ENCODE measurements at places on chromosomes 4 and X.

- DNase-seq: no peak
Measured at GRCh38 chr4:42280327-42281095, 116.8 kb upstream of the SHISA3 start.

- no peak for DNase-seq
Measured at GRCh38 chr4:74464291-74464690, 19.4 kb downstream of the AREG start.

GRCh38 chr4:176752191-176752749 lies 40.5 kb downstream of the VEGFC start:
- DNase-seq: no peak

DNA sequence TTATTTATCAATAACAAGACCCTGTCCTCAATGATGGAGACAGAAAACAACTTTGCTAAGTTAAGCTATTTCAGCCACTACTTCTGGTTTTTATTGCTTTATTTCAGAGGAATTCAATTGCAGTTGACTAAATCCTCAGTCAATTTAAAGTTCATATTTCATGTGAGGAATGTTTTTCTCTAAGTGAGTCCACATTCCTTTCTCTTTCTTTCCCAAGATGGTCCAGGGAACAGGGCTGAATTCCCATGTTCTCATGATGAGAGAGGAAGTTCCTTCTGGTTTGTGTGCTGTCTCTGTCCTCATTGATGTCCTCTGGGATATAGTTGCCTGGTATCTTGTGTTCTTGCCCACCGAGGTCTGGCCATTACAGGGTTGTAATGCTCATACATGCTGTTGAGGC lies 117.2 kb downstream of the SLIT2 start:
- no peak for DNase-seq

GRCh38 chr4:105662935-105663675 lies 45.4 kb downstream of the INTS12 start:
- DNase-seq: no peak

DNA sequence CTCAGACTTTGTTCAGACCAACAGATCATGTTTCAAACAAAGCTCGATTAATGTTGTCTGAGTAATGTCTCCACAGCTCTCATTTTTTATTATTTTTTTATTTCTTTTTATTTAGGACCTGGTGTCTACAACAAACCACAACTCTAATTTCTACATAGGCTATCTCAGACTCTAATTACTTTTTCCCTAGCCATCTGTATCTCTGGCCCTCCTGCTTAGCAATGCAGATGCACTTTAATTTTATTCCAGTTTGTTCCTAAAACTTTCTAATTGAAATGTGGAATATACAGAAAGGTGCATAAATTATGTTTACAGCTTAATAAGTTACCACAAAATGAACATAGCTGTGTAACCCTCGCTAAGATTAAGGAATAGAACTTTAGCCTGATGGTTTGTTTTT lies 119.2 kb upstream of the MID1IP1 start:
- DNase-seq: no peak

DNA sequence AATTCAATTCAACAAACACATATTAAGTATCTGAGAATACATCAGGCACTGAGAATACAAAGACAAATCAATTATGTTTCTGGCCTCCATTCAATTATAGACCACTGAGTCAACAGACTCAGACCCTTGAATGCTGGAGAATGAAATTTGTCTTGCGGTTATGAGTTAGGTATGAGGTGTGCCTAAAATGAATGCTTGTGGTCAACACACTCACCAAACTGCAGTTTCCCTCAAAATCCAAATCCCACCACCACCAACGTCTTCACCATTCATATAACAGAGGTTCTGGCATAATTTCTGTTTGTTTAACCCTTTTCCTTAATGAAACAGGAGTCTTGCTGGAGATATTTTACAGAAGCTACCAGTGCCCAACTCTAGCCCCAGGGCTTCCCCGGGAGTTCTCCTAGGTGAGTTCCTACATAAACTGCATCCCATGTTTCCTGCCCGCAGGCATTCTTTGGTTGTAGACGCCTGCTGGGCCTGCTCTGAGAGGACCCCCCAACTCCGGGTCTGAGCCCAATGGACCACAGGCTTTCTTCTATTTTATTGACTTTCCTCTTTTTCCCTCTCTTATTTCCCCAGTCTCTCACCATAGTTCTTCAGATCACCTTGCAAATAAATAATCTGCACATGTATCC lies 119.2 kb downstream of the DDX53 start:
- no peak for DNase-seq

- DNase-seq: no peak
Measured at GRCh38 chrX:47629419-47630200, at the start of gene CFP. CFP (minus strand) TSS chrX:47629930; CDS start chrX:47629844, 86 bp downstream.

GRCh38 chrX:134396174-134396573 lies 63.8 kb upstream of the HPRT1 start:
- DNase-seq: no peak

DNA sequence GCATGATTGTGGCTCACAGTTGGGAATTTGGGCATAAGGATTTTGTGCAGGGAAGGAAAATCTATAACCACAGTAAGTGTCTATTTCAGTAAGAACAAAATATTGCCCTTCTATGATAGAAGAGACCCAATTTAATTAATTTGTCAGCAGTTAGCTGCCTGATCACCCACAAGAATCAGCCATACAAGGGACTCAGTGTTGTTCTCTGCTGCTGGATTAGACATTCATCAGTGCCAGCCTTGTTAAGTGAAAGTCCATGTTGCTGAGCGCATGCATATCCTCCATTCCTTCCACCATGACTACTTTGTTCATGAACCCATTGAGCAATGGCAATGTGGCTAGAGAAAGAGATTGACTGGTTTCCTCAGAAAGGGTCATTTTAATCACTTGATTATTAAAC lies 125.3 kb upstream of the PDHA2 start:
- DNase-seq: no peak

DNA sequence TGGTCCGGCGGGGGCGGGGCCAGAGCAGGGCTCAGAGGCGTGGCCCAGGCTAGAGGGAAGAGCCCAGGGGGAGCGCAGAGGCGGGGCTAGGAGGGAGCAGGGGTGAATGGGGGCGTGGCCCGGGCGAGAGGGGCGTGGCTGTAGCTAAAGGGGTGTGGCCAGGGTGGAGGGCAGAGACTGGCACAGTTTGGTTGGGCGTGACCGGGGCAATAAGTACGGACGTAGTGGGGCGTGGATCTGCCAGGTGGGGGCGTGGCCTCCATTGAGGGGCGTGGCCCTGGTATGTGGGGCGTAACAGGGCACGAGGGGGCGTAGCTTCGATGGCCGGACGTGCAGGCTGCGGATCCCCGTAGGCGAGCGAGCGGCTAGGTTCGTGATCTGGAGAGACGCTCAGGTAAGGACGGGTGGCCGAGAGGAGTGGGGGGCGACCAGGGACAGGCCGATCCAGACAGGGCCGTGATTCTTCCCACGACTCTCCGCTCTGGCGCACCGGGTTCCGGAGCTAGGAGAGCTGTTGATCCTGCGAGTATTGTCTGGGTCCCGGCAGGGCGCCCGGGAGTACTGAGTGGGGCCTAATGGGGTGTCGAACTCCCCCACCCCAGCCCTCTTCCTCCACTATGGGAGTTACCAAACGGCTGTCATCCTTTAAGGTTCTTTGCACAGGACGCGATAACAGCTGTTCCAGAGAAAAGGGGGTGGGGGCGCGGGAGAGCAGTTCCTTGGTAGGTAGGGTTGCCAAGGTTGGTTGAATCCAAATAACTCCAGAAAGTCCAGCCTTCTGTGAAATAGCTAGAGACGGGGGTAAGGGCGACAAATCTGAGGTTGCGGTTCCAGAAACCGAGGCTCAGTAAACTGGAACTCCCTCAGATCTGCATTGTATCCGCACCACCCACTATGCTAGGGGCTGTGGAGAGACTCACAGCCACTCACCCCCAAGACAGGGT lies at the start of gene CA5B:
Gene CA5B, plus strand, starts transcription at position 312 of the 944 bp plus-strand sequence. CDS start 11,754 bp downstream, outside the sequence.
- peak; percentile 81 for DNase-seq

DNA sequence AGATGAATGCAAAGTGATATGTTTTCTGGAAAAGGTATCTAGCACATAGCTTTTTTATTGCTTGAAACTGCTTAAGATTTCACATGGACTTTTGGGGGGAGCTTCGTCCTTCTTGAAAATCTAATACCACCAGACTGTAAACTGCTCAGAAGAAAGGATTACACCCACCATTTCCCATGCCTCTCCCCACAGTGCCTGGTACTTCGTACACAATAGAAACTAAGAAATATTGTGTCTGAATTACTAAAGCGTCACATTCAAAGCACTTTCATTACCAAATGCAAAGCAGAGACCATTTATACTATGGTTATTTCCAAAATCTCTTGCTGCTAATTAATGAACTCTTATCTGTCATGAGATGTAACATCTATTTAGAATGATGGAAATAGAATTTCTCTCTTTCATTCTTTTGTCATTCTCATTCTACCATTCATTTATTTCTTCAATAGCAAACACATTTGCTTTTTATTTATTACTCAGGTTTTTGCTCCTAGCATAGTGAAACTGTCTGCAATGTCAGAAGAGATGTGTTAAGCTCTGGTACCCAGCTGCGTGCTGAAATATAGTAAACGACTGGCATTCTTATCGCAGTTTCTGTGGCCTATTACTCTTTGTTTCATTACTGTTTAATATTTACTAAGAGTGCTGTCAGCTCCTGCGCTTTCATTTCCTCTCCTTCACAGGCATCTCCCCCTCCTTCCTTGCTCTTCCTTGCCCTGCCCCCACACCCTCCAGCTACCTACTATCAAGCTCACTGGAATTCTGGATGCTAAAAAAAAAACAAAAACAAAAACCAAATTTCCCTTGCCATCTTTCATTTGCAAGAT lies 51.4 kb upstream of the RAPGEF2 start:
- no peak for DNase-seq

- peak; percentile 48 for DNase-seq
Measured at GRCh38 chr4:44678094-44679041, at the start of gene GUF1. GUF1 (plus strand) TSS chr4:44678420; CDS start chr4:44678623, 203 bp downstream.

DNA sequence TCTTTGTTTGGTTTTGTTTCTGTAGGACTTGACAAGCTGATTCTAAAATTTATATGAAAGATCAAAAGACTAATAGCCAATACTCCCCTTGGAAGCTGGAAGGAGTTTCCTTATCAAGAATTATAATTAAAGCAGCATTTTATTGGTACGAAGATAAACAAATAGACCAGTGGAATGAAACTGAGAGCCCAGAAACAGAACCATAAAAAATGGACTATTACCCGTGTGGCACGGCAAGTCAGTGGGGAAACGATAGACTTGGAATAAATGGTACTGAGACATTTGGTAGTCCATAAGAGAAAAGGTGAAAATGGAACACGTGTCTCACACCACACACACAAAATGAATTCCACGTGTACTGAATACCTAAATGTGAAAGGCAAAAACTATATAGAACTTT lies 42.4 kb upstream of the CEP135 start:
- DNase-seq: no peak

GRCh38 chr4:41752081-41752836 lies 3.7 kb upstream of the PHOX2B start:
- DNase-seq: no peak

DNA sequence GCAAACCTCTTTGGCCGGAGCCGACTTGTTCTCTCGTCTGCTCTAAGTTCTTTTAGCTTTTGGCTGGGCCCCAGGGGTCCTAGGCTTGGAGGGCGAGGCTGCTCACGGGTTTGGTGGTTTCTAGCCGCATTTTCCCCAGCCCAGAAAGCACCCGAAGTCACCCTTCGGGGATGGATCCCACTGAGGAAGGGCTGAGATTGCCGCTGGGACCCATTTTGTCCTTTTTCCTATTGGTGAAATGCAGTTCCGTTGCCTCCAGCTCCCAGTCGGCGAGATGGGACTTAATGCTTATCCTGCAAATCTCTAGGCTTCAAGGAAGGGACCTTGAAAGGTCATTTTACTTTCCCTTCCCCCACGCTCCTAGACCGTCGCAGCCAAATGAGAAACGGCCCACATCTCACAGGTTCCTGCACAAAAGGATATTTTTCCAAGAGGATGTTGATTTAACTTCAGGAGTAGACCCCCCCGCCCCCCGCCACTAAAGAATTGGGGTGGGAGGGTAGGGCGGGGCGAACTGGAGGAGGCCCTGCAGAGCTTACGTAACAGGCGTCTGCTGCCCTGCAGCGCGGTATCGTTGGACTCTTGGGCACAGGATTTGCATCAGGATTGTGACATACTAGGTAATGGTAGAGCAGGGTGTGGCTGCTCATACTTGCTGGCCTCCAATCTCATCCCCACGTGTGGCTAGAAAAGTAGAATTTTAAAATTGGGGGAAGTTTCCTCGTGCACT lies 564 bp downstream of the PGK1 start:
- no peak for DNase-seq

DNA sequence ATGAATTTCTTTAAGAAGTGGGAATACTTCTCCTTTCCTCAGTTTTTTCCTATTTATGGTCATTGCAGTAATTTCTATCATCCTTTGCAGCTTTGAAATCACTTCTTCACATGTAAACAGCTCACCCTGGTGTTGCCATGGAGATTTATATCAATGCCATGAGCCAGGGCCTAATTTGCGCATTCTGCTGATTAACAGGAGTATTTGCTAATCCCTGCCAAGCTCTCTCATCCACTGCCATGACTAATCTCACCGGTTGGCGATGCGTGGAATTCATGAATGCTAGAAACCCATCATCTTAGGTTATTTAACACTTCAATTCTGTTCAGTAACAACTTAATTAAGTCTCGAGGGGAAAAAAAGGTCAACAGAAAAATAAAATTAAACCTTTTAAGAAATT lies 11.8 kb upstream of the FGF13 start:
- DNase-seq: no peak

- no peak for DNase-seq
Measured at GRCh38 chr4:12126474-12126873, 697.8 kb upstream of the HS3ST1 start.

DNA sequence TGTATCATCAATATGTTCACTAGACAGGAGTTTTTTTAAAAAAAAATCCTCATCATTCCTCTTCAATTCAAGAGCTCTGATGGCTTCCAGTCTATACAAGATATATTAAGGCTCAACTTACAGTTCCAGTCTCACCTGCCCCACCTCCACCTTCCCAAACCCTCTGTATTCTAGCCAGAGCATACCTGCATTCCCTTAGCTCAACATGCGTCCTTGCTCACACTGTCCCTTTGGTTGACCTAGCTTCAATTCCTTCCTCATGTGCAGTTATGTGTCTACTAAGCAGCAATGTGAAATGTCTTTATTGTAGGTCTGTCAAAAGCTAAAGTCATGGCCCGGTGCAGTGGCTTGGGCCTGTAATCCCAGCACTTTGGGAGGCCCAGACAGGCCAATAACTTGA lies 10.8 kb downstream of the DHX15 start:
- DNase-seq: no peak

GRCh38 chrX:78024349-78025059 lies 55.1 kb upstream of the PGAM4 start:
- peak; percentile 13 for DNase-seq

- DNase-seq: no peak
Measured at GRCh38 chrX:17788956-17789562, 51.8 kb downstream of the SCML1 start.
